ENCODE measurements at places on chromosomes 12 and 14.

DNA sequence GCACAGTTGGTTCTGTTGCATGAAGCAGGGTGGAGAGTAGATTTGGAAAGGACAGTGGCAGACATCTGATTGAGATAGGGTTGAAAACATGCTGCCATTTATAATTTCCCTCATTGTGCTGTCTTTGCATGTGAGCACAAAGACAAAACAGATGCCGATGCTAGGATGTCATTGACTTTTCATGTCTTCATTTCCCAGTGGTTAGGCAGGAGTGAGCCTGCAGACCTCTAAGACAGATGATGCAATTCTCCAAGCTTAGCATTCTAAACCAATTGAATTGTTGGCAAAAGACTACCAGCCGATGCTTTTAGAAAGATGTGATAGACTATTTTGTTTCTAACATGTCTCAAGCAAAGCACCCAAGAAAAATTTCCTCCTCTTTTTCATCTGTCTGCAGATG is 37.1 kb upstream of the PELI2 start:
- no peak for DNase-seq

DNA sequence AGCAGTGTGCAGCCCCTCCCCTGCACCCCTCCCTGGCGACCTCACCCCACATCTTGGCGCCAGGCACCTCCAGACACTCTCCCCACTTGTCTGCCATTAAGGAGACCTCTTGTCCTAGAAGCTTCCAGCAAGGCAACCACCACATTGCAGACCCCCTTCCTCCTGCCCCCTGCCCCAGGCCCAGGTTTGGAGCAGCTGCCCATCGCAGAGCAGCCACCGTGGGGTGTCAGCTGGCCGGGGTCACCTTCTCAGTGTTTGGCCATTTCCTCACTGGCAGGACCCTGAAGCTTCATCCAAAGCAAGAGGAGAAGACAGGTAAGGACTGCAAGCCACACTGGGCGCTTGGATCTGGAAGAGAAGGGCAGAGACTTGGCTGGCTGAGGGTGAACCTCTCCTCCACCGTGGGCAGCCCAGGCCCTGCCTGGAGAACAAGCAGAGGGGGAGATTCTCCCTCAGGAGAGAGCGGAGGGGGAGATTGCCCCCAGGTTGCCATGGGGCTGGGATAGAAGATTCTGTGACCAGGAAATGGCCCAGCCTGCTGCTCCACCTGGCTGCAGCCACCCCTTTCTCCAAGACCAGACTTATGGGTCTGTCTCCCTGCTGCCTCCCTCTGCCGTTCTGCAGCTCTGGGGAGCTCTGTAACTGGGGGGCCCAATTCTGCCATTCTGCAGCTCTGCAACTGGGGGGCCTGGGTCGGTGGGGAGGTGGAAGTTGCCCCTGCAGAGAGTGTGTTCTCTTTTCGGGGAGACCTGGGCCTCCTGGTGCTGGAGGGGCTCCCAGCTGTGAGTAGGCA is 72.9 kb upstream of the C14orf180 start:
- DNase-seq = no peak

GRCh38 chr14:40347675-40348074 is 915.4 kb upstream of the FBXO33 start:
- no peak for DNase-seq

GRCh38 chr12:111408686-111409402 is 3.1 kb downstream of the SH2B3 start:
- DNase-seq = no peak

GRCh38 chr12:55970775-55971174 is 3.1 kb upstream of the RAB5B start:
- DNase-seq = no peak

DNA sequence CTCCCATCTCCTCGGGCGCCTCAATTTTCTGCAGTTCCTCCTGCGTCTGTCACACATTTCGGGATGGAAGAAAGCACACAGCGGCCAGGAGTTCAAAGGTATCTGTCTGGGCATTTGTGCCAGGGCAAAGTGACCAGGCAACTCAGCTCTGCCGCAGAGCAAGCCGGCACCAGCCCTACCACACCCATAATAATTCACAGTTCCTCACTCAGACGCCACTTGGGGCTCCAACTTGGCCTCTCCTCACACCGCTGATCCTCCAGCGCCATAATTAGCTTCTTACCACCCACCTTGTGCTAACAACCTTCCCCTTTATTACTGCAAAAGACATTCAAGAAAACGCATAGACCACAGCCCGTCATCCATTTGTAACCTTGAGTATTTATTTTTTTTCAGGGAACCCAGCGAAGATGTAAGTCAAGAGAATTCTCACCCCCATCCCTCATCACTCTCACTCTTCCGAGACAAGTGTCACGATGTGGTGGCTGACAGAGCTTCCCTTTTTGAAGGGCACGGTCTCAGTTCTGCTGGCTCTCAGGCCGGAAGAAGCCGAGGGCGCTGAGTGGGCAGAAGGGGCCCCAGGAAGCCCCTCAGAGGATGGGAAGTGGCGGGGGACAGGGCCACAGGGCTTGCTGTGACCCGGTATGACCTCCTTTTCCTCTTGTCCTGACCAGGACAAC is 25.2 kb upstream of the NCOR2 start:
- DNase-seq = no peak

- DNase-seq = no peak
Observed at GRCh38 chr14:76138119-76138757, 13.5 kb upstream of the GPATCH2L start.

- no peak for DNase-seq
Observed at GRCh38 chr12:5022465-5023061, 21.1 kb upstream of the KCNA5 start.

GRCh38 chr14:73238941-73239340 is 1.6 kb downstream of the PAPLN start:
- DNase-seq = no peak

DNA sequence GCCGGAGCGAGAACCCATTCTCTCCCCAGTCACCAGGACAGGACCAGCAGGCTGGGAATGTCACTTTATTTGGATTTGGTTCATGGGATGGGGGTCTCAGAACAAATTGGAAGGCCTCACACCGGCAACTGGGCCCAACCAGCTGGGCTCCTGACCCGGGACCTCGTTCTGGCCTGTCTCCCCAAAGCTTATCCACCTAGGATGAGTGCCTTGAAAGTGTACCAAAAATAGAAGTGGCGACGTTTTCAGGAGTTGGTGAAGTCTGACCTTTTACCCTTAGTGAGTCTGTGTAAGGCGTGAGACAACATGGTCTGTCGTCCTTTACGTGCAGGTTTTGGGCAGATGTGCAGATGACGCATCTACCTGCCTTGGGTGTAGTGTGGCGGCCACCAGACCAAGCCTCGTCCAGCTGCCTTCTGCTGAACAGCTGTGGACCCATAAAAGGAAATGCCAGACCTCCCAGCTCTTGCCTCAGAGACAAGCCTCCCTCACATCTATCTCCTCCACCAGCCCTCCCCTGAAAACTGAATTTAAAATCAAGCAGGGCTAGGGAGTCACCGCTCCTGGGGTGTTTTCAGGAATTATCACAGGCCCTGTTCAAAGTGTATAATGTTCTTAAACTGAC is 36.6 kb upstream of the CLMN start:
- DNase-seq = no peak

DNA sequence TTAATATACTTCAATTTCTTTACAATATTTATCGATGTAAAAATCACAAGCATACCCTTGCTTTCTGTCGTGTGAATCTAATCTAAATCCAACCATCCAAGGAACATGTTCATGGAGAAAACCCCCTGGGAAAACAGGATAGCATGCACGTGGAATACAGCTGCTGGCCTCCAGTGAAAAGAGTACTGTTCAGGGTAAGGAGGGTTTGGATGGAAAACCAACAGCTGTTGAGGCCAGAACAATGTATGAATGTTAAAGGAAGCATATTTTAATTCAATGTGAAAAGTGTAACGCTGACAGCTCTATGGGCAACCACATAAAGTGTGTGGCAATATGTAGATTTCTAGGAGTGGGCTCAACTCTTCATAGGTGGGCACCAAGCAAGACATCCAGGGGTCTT is 344.0 kb downstream of the TMEM132D start:
- no peak for DNase-seq

GRCh38 chr14:96688629-96689028 is 108.6 kb upstream of the VRK1 start:
- DNase-seq = no peak

DNA sequence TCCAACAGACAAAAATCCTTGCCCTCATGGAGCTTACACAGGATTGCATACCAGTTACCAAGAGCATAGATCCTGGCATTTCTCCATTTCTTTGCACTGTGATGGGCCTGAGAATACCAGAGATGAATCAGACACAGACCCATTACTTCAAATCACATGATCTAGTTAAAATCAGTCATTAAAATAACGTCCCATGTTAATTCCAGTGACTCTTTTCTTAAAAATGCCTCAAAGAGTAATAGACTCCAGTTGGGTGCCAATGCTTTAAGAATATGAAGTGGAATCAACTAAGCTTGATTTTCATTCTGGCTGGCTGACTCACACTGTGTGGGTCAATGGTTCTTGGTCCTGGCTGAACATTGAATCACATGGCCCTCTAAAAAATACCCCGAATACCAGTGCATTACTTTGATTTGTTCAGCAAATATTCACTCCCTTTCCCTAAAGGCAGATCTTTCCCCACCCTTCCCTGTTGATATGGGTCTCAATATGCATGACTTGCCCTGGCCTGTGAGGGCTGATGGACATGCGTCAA is 11.0 kb downstream of the ASB2 start:
- no peak for DNase-seq

GRCh38 chr12:42090899-42091298 is 53.8 kb downstream of the GXYLT1 start:
- no peak for DNase-seq

DNA sequence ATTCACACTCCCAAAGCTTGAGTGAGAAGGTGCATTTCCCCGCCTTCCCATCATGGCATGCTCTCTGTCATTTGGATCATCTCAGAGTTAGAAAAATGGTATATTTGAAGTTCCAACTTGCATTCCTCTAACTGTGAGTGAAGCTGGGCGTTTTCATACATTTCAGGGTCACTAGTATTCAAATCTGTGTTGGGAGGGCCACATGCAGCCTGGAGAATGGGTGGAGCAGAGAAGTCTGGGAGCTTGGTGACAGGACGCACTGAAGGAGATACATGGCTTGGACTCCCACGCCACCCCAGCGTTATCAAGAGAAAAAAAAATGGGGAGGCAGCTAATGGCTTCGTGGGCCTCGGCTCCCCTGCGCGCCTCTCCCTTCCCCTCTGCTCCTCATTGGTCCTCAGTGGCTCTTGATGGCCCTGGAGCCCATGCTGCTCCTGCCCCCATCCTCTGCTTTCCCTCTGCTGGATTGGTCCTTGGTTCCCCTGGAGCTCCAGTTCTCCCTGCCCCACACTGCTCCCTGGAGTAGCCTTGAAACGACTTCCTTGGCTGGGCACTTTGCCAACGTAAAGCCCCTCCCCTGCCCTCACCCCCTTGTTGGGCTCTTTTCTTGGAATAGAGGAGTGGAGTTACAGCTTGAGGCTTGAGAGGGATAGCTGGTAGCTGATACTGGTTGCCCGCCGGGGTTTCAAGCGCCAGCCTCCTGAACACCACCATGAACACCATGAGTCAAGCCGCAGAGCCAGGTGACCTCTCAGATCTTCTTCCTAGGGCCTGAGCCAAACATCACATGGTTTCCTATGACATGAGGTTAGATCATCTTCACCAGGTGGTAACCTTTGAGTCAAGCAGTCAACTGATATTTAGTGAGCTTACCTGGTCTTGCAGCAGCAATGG is 139.6 kb downstream of the PRKCH start:
- no peak for DNase-seq

DNA sequence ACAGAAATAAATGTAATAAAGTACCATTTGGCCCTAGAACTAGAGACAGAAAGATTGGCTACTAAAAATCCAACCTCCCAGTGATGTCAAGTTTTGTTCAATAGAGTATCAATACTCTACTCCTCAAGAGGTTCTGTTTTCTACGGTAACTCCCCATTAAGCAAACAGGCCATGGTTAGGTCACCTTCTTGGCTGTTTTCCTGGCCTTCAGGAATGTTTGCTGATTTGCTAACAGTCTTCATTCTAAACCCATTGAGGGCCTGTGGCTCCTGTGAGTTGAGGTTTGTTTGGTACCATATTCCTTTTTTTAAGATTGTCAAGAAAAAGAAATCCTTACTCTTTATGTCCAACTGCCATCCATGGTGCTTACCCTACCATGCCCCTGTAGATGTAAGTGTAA is 1022.0 kb upstream of the TMEM132C start:
- DNase-seq = no peak

DNA sequence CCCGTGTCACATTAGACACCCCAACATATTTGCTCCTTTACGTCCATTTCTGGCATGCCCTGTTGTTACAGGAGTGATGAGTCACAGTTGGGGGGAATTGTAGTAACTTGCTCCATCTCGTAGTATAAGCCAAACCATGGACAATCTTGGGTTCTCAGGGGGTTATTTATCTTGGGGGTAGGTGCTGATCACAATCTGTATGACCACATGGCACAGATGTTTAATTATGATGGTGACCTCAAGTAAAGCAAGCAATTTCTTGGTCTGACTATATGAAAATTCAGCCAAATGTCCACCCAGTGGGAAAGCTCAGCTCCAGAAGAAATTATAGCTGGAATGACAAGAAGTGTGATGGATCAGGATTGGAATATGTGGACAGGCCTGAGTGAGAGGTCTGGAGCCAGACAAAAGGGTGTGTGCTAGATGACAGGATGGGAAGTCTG is 32.1 kb upstream of the STON2 start:
- no peak for DNase-seq

DNA sequence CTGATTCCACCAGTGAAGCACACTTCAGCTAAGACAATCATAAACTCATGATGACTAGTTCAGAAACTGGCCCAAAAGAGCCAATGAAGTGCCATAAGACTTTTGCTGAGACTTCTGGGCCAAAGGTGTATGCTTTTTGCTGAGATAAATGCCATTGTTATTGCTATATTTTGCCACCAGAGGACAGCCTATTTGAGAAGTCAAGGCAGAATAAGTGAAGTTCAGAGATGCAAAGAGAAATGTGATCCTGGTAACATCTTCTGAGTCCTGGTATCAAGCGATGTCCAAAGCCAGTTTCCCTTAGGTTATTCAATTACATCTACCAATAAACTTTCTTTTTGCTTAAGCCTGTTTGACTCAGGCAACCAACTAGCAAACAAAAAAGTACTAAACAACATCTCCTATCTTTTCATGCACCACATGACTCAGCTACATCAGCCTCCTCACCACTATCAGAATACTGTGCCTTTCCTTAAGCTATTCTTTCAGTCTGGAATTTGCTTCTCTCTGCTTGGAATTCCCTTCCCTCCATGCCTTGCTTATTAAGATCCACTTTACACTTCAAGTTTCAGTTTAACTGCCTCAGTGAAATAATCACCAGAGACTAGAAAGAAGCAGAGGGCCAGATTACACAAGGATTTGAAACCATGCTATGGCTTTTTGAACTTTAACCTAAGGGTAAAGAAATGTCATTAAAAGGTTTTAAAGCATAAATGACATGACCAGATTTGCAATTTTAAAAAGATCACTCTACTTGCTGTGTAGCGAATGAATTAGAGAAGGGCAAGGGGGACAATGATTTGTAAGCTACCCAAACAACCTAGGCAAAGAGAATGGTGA is 14.0 kb downstream of the CRY1 start:
- DNase-seq = no peak

- DNase-seq = no peak
Observed at GRCh38 chr12:56658921-56659320, 13.1 kb upstream of the ATP5F1B start.
